Globus pallidus (tissue), 1 donor: ENCODE measurements at places on chromosomes 16 and 17.

GRCh38 chr17:13031718-13032350, 14.0 kb upstream of the ELAC2 start:
- DNase-seq = no peak

- peak; percentile 68 for DNase-seq
These were observed 48.6 kb downstream of the ABCA8 start for GRCh38 chr17:68906638-68907037.

DNA sequence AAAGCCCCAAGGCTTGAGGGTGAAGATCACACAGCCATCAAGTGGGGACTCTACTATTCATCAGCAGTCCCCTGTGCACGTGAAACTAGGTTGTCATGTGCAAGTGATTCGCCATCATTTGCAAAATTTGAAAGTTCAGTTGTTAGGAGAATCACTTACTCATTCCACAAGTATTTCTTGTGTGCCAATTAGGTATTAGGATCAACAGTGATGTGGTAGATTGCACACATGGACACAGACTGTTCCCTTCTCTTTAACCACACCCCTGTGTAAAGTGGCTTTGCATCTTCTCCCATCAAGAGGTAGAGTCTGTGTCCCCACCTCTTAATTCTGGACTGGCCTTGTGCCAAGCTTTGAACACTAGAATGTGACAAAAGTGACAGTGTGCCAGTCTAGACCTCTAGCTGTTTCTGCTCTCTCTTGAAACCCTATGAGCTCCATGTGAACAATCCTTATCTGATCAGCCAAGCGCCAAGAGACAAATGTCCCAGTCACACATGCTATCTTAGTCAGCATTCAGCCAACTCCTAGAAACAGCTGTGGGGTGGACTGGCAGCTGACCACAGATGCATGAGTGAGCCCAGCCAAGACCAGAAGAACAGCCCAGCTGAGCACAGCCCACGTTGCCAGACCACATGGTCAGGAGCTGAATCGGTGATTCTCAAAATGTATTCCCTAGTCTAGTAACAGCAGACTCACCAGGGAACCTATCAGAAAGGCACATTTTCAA, 31.5 kb upstream of the SHISA9 start:
- DNase-seq = no peak

- no peak for DNase-seq
These were observed 10.9 kb downstream of the ZACN start for GRCh38 chr17:76089680-76090516.

GRCh38 chr16:79261481-79261940, 339.0 kb downstream of the MAF start:
- no peak for DNase-seq

DNA sequence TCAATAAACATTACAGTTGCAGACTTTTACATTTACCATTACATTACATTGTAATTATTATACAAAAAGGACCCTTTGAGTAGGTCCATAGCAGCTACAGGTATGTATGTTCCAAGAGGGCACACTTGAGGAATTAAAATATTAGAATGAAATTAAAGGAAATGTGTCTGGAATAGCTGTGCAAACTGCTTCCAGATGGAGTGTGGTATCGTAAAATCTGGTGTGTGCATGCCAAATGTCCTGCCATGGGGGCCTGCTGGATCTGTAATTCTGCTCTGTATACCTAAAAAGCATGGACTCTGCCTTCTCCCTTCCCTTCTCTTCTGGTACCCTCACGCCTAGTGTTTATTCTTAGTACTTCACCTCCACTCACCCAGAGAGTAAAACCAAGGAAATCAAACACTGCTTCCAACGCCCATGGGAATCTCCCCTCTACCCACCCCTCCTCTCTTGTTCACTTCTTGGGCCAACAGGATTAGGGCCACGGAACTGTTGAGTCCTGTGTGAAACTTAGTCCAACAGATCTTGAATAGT, 38.7 kb downstream of the STH start:
- DNase-seq = no peak

DNA sequence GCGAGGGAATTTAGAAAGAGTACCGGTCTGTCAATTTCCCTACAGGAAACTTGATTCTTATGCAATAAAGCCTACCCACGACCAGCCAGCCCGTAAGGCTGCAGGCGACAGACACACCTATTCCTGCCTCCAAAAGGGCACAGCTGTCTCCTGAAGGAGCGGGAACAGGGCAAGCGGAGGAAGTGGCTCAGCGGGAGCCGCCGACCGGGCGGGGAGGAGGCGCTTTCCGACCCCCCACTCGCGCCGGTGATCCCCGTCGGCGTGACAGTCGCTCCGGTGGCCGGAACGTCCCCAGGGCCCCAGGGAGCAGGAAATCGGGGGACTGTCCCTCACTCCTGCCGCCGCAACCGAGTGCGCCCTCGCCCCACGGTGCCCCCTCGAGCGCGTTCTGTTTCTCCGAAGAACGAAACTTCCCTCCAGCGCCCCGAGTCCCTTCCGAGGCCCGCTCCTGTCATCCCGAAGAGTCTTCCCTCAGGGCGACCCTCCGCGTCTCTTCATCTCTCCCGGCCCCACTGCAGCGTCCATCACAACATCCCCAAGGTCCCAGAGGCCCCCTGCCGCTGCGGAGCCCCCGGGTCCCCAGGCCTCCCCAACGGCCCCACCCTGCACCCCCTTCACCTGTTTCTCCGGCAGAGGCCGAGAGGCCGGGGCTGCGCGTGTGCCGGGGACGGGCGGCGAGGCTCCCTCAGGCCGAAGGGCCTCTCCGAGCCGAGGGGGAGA, 421 bp downstream of the STAT3 start:
- DNase-seq = no peak

DNA sequence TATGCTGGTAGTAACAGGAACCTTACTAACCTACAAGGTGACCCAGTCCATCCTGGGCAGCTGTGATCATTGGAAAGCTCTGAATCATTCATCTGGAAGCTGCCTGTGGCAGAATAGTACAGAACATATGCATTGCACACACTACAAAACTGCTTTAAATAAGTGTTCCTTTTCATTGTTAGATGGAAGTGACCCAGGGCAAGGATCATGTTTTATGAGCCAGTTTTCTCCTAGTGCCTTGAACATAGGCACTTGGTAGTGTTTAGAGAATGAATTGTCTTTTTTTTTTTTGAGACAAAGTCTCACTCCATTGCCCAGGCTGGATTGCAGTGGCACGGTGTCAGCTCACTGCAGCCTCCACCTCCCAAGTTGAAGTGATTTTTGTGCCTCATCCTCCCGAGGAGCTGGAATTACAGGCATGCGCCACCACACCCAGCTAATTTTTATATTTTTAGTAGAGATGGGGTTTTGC, 55.4 kb downstream of the TENT4B start:
- DNase-seq = no peak

DNA sequence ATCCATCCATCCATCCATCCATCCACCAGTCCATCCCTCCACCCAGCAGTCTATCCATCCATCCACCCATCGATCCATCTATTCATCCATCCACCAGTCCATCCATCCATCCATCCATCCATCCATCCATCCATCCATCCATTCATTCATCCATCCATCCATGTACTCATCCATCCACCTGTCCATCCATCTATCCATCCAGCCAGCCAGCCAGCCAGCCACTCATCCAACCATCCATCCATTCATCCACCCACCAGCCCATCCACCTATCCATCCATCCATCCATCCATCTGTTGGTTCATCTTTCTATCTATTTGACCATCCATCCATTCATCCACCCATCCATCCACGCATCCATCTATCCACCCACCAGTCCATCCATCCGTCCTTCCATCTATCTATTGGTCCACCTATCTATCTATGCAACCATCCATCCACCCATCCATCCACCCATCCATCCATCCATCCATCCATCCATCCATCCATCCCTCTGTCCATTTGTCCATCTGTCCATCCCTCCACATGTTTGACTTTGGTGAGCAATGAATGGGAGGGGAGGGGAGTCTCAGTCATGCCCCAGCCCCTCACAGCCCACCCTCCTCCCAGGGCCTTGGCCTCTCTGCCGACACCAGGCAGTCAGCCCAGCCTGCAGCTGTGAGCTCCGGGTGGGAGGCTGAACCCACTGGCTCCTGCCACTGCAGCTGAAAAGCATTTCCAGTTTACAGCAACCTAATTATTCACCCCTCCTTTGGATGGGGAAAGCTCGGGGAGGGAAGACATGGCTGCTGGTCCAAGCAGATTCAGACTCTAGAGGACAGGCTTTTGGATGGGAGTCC, 38.1 kb upstream of the SSTR5 start:
- DNase-seq = peak; percentile 86

DNA sequence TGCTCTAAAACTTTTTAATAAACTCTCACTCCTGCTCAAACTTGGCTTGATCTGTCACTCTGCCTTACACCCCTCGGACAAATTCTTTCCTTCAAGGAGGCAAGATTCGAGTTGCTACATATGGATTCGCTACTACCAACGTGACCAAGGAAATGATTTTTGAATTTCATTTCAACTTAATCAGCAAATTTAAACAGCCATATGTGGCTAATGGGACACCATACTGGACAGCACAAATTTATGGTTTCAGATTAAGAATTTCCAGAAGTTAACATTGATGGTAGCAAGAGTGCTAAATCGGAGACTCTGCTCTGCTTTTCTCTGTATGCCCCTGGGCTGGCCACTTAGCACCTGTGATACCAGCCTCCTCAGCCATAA, 318.2 kb upstream of the PSMD7 start:
- no peak for DNase-seq

DNA sequence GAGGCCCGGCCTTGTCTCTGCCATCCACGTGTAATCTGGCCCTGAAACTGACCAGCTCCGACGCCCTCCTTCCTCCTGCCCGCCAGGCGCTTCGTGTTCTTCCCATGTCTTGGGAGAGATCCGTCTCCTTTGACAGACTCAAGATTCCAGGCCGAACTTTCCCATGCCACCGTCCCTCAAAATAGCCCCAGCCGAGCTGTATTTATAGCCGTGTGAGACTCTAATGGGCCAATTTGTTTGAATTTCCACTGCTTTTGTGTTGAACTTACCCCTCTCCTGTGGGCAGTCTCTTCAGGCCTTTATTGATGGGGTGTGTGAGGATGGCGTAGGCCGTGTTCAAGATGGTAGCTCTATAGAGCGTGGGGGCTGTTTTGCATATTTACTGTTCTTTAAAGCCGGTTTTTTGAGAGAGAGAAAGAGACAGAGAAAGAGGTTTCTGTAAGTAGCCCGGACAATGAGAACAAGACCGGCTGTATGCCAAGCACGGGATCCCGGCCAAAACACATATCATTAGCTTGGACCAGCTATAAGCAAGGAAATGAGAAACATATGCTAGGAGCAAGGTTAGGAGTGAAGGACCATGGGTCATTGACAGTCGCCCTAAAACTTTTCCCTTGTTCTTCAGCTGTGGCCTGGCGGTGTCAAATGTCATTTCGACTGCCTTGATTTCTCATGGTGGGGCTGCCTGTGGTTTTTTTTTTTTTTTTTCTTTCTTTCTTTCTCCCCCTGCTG, 124.5 kb upstream of the ZFHX3 start:
- DNase-seq = peak; percentile 51

DNA sequence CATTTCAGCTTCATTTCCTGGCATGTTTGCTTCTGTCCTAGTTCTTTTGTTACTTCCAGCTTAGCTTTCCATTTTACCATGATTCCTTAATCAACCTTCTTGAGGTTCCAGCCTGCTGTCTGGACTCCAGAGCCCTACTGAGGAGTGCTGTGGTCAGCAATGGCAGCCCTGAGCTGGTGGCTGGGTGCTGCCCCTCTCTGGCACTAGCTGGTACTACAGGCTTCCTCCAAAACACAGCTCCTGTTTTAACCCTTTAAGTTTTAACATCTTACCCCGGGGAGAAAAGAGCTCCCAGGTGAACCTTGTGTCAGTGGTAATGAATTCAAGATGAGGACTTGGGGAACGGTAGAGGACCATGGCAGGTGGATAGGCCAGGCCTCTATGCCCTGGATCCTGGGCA, 395.5 kb downstream of the TMEM114 start:
- DNase-seq = no peak

GRCh38 chr16:30844671-30845449, 49.0 kb downstream of the BCL7C start:
- DNase-seq = peak; percentile 88

GRCh38 chr17:6660805-6661463, 9.4 kb downstream of the C17orf100 start:
- DNase-seq = peak; percentile 39

GRCh38 chr17:37079735-37080134, 131.0 kb downstream of the AATF start:
- no peak for DNase-seq

GRCh38 chr17:82590881-82591539, 57.2 kb downstream of the WDR45B start:
- DNase-seq = no peak

DNA sequence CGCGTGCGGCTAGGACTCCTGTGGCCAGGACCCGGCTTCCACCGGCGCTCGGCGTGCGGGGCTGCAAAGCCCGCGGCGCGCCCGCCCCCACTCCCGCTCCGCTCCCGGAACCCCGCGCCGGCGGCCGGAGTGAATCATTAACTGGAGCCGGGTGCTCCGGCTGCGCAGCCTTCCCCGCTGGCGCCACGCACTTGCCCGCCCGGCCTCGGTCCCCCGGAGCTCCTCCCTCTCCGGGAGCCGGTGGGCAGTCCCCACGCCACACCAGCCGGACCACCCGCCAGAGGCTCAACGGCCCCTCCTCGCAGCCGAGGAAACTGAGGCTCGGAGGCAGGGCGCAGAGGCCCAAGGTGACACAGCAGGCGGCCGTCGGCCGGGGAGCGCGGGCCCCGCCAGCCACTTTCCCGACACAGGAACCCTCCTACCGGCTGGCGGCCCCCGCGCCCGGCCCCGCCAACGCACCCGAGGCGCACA, 580 bp downstream of the BCAR1 start:
- DNase-seq = no peak

- no peak for DNase-seq
These were observed 91.8 kb downstream of the RGS9 start for GRCh38 chr17:65228734-65229620.

DNA sequence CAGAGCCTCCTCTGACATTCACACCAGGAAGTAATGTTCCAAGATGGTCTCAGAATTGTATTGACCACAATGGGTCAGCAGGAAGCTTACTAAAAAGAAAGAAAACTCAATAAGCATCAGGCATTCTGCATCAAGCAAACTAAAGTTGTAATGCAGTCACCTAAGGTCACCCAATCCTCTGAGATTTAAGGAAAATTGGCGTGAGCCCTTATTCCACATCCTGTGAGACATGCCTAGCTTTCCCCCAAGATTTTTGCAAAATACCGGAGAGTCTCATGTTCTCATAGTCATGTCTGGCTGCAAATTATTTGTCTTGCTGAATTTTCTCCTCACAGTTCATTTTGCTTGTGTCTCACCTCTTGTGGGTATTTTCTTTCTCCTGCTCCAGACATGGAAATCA, 417.1 kb upstream of the SOX9 start:
- DNase-seq = no peak

DNA sequence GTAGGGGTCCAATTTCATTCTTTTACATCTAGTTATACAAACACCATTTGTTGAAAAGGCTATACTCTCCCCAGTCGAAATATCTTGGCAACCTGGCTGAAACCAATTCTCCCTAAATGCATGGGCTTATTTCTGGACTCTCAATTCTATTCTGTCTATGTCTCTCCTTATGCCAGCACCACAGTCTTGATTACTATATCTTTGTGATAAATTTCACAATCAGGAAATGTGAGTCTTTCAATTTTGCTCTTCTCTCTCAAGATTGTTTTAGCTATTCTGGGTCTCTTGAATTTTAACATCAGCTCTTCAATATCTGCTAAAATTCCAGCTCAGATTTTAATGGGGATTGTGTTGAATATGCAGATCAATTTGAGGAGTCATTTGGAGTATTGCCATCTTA, 5.9 kb upstream of the TRIM25 start:
- DNase-seq = no peak

- DNase-seq = peak; percentile 94
These were observed 64.4 kb downstream of the KSR1 start for GRCh38 chr17:27520491-27521185.
